ENCODE measurements at places on chromosomes 6 and 20.

DNA sequence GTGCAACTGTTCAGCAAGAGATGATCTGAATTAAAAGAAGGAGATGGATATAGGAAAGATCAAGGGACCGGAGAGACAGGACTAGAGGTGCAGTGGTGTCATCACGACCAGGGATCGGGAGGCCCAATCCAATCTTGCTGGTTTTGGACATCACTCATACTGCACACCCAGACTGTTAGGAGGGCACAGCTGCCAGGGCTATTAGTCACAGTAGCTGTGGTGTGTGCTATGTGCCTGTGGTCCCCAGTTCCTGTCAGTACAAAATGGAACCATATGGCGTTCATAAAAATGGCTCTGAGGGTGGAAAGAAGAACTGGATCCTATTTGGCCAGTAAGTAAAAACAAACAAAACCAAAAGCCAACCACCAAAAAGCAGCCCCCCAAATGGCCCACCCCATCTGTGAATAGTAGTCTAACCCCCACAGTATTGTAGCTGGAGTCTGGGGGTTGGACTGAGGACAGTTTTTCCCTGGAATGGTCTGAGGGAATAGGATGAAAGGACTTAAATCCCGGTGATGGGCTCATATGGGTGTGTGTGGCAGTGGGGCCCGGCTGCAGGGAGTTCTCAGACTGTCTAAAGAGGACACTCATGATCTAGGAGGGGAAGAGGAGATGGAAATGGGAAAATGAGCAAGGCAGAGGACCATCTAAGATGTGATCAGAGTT lies 9.3 kb upstream of the NNAT start:
- peak; percentile 95 for DNase-seq

- DNase-seq: no peak
These were observed 18.6 kb downstream of the ADGRG6 start for GRCh38 chr6:142320366-142320765.

DNA sequence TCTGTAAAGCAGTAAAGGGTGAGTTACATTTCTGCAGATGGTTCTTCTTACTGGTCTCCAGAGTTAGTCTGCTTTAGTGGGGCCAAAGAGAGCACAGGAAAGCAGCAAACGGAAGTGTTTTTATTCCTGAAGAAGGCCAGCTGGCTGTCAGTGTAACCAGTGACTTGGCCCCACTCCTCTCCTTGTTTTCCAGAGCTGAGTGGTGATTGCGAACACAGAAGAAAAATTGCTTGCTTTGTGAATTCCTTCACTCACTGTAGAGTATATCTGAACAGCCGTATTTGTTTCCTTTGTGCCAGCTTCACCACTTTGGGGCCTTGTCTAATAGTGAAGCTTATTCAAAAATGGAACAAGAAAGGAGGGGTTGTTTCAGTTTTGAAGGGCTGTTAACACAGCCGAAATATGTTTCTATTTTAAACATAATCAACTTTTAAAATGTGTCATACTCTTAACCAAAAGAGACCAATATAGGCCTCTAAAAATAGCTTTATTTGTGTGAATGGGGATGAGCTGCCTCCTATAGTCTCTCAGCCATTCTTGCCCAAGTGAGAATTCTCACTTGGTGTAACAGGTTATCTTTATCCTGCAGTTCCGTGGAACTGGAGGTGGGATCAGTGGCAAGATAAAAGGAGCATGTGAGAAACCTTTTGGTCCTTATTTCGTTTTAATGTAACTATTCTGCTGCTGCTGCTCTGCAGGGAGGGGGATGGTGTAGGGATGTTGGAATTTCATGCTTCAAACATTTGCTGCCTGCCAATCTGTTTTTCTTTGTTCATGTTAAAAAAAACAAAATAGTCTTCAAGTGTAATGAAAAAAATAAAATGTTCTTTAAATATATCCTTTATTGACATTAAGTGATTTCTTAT lies 37.8 kb downstream of the ZC2HC1B start:
- peak; percentile 3 for DNase-seq

DNA sequence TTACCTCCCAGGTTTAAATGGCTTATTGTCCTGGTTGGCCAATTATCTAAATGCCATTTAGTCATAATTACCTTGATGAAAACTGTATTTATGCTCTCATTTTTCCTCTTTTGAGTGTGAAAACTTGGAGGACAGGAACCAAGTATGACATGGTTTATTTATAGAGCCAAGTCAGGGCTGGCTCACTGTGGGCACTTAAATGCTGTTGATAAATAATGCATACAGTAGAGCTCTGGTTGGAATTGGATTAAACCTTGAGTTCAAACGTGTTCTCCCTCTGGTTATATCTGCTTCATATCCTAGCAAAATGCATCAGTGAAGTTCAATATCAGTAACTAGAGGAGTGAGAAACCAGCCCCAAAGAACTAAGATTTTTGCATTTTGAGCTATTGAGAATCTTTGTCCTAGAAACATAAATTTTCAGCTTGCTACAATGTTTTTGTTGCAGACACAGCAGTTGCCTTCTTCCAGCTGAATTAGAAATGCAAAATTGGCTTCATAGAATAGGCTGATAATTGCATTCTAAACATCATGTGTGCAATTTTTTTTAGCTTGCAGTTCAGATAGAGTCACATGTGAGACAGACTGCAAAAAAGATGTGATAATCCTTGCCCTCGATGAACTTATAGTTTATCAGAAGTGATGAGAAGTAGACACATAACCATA lies 255.8 kb downstream of the BTBD3 start:
- DNase-seq: no peak

GRCh38 chr20:58714923-58715351 lies 22.3 kb downstream of the NPEPL1 start:
- no peak for DNase-seq

DNA sequence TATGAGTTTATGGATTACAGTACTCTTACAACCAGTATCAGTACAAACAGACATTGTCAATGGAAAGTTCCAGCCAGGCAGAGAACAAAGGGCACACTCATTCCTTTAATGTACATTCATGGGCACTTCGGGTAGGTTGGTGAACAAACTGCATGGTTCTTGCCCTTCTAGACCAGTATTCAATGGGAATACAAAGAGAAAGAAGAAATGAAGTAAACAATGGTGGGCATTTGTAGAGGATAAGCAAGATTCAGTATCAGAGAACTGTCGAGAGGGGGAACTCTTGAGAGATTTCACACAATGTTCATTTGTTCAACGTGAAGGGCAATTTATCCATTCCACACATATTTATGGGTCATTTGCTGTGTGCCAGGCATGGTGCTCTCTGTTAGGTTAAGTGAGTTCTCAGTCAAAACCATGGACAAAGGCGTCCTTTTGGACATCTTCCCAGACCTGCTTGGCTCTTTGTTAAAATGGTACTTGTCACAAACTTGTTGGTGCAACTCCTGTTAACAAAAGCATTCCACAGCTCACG lies 714.8 kb downstream of the DHX35 start:
- DNase-seq: peak; percentile 37

DNA sequence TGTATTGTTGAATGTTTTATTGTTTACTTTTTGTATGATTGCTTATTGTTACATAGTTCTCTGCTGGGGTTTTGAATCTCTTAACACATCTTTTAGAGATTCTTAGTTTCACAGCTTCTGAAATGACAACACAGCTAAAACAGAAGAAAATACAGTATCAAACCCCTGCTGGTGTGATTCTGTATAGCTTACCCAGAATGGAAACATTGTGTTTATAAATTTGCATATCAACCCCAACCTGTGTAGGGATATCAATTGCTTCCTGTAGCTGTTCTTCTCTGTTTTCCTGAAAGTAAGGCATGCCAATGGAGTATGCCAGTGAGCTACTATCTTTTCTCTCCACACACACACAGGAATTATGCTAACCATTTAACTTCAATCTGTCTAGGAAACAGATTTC lies 64.3 kb upstream of the ID4 start:
- no peak for DNase-seq

DNA sequence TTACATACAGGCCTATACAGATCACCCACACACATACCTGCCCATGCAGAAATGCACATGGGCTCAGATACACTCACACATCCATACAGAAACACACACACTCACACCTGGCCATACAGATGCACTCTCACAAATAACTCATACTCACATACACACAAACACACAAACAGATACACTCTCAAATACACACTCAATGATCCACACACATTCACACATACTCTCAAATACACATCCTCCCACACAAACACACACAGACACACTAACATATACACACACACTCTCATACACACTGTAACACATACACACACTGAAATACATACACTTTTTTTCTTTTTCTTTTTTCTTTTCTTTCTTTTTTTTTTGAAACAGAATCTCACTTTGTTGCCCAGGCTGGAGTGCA lies 90.7 kb downstream of the CDH22 start:
- no peak for DNase-seq

DNA sequence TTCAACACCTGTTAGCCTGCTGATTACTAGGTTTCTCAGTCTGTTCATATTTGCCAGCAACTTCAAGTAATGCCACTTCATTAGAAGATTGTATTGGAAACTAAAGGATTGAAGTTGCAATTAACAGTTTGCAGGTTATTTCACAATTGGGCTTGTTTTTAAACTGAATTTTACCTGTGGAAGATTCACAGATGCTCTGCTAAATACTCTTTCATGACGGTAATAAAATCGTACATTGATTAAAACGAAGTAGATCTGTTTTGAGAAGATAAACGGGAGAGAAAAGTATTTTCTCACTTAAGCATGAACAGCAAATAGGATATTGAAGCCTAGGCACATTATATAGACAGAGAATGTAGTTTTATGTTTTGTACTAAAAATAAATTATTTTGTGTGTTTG lies 1.6 kb downstream of the RNF182 start:
- DNase-seq: no peak

- no peak for DNase-seq
These were observed 31.0 kb upstream of the PSMF1 start for GRCh38 chr20:1087311-1087905.

GRCh38 chr6:134930463-134930862 lies 19.4 kb downstream of the ALDH8A1 start:
- no peak for DNase-seq

DNA sequence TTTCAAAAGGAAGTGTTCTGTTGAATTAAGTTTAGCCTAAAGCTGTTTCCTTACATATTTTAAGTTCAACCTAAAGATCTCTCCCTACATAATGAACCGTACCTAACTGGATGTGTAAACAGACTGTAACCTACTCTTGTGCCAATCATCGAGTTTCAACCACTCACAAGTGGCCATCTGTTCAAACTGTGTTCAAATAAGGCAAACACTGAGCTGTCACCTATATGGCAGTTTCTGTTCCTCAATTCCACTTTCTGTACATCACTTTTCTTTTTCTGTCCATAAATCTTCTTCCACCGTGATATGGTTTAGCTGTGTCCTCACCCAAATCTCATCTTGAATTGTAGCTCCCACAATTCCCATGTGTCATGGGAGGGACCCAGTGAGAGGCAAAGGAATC lies 428.6 kb downstream of the HACE1 start:
- DNase-seq: no peak

DNA sequence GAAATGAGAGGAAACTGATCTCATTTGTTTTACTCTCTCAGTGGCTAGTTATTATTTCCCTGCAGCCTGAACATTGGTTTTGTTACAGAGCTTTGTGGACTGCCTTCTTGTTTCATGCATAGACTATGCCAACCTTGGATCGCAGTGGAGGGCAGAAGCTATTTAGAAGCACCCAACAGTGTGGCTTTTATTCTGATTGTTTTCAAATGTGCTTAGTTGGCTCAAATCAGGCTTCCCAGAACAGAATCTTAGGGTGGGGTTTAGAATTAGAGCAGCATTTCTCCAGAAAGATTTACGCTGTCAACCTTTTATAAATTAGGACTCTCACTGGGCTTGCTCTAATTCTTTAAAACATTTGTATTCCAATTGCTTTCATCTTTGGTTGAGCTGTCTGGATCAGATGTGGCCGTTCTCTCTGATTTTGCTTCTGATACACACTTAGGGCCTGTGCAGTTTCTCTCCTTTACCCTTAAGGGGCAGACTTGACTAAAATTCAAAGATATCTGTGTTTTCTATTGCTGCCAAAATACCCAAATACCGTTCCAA lies 210.3 kb downstream of the BCKDHB start:
- DNase-seq: no peak

DNA sequence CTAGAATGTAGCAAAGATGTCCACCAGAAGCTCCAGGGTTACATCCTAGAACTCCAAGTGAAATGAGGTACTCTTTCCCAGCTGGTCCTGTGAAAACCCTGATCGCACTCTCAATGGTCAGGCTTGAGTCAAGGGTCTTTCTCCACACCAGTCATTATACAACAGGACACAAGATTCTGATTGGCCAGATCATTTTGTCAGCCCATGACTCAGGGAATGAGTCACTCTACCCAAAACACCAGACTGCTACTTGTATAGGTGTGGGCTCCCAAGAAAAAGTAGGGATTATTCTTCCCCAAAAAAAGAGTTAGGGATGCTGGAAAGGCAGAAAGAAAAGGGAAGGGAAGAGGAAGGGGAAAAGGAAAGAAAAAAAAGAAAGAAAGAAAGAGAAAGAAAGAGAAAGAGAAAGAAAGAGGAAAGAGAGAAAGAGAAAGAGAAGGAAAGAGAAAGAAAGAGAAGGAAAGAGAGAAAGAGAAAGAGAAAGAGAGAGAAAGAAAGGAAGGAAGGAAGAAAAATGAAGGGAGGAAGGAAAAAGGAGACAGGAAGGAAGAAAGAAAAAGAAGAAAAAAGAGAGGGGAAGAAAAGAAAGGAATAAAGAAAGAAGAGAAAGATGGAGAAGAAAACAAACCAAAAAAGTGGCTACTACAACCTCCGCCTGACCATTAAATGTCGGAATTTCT lies 30.5 kb downstream of the ANKEF1 start:
- DNase-seq: no peak

- no peak for DNase-seq
These were observed 9.5 kb downstream of the TMEM242 start for GRCh38 chr6:157313531-157314467.

DNA sequence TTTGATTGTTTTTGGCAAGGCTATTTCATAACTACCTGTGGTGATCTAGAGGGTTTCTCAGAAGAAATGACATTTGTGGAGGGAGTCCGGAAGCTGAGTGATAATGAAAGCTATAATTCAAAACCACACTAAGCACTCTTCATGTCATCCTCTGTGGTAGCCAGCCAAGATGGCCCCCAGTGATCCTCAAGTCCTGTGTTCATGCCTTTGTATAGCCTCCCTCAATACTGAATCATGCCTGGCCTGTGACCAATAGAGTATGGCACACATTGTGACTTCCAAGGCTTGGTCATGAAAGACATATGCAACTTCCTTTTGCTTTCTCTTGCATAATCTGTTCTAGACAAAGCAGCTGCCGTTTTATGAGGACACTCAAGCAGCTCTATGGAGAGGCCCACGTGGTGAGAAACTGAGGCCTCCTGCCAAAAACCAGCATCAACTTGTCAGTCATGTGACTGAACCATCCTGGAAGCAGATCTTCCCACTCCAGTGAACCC lies 12.8 kb upstream of the DNAAF9 start:
- DNase-seq: peak; percentile 79

- DNase-seq: no peak
These were observed 39.8 kb upstream of the SERINC1 start for GRCh38 chr6:122511193-122511924.

- DNase-seq: no peak
These were observed 1.6 kb downstream of the TRDN start for GRCh38 chr6:123635144-123635543.

All from EH (cell line).